ENCODE measurements at places on chromosomes 2 and 18.

- DNase-seq = no peak
Measured at GRCh38 chr2:218282173-218282991, 9.9 kb downstream of the TMBIM1 start.

DNA sequence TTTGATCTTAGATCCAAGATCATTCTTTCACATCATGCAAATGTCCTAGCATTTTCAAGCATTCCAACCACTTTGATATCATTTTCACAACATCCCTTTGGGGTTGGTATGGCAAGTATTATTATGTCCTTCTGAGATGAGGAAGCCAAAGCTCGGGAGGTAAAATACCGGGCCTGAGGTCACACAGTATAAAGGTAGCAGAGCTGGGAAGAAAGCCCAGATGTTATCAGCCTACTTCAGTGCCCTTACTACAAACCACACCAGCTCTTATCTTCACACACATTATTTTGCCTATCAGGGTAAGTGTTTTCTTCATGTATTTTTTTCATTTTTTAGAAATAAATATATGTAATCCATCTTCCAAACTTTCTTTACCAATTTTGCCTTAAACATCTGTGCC is 4.2 kb upstream of the B4GALT6 start:
- DNase-seq = no peak

DNA sequence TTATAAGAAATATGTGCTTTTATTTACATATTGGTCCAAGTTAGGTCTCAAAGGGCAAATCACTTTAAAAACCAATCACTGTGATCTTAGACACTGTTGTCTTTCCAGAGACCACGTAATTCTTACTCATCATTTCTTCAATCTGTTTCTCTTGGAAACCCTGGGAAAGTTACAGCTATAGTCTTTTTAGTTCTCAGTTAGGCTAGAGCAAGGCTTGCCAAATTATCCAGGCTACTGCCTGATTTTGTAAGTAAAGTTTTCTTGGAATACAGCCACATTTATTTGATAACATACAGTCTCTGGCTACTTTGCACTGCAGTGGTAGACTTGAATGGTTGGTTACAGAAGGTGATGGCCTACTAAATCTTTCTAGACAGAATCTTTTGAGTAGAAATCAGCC is 106.0 kb downstream of the KIAA1328 start:
- no peak for DNase-seq

DNA sequence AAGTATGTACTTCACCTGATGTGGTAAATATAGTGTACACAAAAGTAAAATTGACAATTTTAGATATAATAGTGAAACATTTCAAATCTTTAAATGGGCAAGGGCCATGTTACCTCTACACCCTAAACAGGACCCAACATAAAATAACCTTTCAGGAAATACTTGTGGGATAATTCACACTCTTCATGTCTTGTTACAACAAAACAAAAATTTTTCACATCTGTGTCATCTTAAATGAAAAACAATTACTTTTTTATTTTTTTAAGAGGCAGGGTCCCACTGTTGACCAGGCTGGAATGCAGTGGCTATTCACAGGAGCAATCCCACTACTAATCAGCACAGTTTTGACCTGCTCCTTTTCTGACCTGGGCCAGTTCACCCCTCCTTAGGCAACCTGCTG is 42.1 kb downstream of the SRBD1 start:
- no peak for DNase-seq

DNA sequence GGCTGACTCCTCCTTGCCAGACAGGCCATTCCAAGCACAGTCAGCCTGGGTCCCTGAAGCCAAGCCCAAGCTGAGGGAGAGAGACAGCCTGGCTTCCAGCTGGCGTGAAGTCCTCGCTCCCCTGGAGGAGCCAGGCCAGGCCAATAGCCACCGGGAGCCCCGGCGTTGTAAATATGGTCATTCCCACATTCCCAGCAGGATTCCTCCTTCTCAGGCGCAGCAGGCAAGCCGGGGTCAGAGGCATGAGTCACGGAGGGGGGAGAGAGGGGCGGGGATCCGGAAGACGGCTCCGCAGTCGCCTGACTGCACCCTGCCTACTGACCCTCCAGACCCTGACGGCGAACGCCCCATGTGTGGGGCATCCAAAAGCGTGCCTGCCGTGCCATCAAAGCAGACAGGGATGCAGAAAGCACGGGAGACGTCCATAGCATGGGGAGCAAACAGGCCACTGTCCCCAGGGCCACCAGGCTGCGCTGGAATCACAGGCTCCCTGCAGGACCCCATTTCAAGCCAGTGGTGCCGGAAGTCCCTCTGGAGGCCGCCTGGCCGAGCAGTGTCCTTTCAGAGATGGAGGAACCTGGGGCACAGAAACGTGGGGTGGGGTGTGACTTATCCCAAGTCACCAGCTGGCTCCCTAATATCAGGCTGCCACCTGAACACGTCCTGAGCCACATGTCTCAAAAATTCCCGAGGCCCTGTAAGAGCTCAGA is 48.2 kb downstream of the TWIST2 start:
- no peak for DNase-seq
